ENCODE measurements at places on chromosomes 4 and X.

DNA sequence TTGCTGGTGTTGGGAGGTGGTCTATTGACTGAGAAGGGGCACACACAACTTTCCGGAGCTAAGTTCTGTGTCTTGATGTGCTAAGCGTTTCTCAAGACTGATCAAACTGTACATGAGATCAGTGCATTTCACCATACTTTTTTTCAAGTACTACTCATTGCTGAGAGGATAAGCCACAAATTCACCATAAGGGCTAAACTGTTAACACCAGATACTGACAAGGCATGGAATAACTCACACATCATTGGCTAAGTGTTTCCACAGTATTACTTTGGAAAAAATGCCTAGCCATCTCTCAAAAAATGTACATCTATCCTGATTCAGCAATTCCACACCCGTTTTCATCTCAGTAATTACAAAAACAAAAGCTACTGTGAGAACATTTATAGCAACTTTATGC lies 13.0 kb downstream of the RBMX start:
- DNase-seq, result no peak

GRCh38 chr4:151908734-151909497 lies 148.1 kb upstream of the GATB start:
- no peak for DNase-seq

DNA sequence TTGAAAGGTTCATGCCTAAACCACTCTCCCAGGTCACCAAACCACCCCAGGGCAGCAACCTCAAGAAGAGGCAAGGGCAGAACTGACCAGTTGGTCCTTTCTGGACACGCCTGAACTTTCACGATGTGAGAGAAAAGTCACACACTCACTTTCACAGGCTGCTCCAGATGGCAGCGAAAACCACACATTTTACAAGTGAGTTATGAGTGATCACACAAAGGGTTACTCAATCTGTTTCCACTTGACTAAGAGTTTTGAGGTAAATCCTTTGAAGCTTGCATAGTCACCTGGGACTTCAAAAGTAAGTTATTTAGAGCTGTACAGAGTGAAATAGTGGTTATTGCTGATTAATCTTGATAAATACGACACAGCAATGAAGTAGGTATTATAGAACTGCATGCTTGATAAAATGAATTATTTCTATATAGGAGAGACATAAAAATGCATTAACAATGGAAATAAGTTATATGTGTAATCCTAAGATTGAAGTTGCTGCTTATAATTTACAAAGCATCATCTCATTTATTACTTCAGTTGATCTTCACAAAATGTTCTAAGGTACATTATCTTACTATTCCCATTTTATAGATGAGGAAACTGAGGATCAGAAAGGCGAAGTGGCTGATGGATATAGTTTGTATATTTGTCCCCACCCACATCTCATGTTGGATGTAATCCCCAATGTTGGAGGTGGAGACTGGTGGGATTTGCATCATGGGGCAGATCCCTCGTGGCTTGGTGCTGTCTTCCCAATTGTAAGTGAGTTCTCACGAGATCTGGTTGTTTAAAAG lies 103.0 kb upstream of the KLF3 start:
- DNase-seq, result no peak

GRCh38 chr4:64889906-64890610 lies 480.8 kb upstream of the TECRL start:
- no peak for DNase-seq

GRCh38 chrX:19034025-19034424 lies 50.1 kb upstream of the PHKA2 start:
- no peak for DNase-seq

GRCh38 chrX:13937370-13938050 lies 92.2 kb downstream of the GEMIN8 start:
- DNase-seq, result no peak

DNA sequence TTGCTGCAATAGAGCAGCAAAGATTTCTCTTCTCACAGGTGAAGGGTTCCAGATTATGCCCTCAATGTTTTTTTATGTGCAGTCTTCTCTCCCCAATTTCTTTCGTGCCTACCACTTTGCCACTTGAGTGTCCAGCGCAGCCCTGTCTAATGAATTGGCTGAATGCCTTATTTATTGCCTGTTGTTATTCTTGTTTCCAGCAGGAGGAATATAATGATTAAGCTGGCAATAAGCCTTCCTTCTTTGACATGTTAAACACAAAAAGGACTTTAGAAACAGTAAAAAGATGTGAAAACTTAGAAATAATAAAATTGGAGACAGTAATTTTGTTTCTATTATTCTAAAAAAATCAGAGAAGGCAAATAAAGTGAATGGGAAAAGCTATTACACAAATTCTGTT lies 34.6 kb upstream of the FRAS1 start:
- no peak for DNase-seq

- no peak for DNase-seq
Measured at GRCh38 chr4:118273642-118274041, 79.2 kb downstream of the PRSS12 start.

- DNase-seq, result no peak
Measured at GRCh38 chrX:108235986-108236385, 144.4 kb downstream of the ATG4A start.

GRCh38 chr4:76892001-76892400 lies 5.9 kb downstream of the SOWAHB start:
- DNase-seq, result no peak

DNA sequence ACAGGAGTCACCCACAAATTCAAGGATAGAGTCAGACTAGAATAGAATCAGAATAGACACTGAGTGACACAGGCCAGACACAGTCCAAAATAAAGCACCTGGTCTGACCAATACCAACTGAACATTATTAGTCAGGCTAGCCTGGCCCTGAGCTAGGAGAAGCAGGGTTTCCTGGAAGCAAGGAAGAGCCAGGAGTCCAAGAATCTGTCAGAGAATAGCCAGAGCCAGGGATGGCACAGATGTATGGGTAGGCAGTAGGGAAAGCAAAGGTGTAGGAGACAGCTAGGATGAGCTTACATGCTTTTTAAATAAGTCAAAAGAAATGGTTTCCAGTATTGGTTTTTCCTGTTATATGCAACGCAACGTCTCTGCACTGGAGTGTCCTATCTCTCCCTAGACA lies 3.7 kb downstream of the BTC start:
- DNase-seq, result no peak

DNA sequence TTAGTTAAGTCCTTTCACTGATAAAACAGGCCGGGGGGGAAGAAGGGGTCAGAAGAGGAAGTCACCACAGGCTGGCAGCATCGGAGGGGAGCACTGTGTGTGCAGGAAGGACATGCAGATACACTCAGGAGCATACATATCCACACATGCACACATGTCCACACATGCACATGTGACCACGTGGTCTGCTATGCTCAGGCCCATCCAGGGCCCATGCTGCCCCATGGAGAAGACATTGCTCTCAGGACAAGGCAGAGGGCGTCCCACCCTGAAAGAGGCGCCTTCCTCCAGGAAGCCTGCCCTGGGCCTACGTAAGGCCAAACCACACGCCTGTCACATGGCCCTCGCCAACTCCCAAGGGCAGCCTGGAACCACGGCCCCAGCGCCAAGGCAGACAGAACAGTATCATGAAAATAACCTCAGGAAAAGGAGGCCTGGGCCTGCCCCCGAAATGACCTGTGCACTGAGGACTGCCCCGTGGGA lies 15.8 kb downstream of the WDR1 start:
- DNase-seq, result no peak

- no peak for DNase-seq
Measured at GRCh38 chr4:155975511-155975910, 21.8 kb upstream of the CTSO start.

DNA sequence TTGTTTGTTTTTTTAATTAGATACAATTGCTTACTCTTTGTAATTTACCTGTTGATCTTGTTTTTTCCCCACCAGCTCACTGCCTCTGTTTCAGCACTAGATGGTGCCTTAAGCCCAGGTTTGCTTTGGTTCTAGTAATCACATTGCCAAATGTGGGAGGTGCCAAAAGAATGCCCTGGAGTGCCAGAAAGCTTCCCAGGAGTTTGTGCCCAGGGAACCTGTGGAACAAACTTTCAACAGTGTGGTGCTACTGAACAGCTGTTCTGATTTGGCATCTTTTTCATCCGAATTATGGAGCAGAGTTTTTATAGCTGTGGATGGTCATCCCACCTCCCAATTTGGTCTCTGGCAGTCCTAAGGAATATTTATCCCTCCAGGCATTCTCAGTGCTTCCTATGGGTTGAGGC lies 1000.7 kb downstream of the STIM2 start:
- no peak for DNase-seq

DNA sequence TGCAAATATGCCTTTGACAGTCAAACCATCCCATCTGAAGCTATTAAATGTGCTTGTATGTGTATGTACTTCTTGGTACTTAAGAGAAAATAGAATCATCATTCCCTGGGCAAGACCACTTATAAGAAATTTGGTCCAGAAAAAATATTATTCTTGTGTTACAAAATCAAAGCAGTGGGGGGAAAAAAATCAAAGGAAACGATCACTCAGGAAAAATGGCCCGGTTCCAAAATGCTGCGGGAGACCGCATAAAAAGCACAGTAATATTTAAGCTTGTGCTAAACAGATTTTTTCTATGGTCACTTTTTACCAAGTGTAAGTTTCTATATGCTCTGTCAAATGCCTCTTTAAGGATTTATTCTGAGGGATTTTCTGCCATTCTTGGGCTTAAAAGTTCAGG lies 36.1 kb downstream of the RAI2 start:
- no peak for DNase-seq

DNA sequence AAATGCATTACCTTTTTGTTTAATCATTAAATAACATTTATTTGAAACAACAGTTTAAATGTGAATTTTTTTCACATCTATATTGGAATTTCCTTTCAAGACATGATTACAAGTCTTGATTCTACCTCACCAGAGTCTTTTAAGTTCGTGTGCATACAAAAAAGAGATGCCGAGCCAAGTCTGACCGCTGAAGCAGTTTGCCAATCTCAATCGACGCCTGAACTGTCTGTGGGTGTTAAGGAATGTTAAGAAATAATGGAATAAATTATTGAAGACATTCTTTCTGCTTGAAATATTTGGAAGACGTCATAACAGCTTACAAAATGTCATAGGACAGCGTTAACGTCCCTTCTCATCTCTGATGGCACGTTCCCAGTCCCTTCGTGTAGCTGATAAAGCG lies 27.9 kb upstream of the TNIP3 start:
- DNase-seq, result no peak

- DNase-seq, result no peak
Measured at GRCh38 chr4:69362351-69362750, 82.1 kb downstream of the UGT2B28 start.

DNA sequence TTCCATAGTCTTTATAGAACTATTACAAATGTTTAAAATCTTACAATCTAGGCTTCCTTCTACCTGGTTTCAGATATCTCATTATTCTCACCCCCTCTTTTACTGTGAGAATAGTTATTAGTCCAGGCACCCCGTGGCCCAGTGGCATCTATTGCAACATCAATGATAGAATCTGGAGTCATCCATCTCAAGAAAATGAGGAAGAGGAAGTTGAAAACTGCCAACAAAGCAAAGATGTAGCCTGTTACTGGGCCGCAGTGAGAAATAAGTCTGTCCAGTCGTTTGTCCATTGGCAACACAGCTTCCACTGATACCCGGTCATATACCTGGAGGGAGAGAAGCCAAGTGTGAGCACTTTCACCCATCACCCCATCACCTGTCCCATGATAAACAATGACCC lies 6.0 kb upstream of the ASB11 start:
- DNase-seq, result no peak

DNA sequence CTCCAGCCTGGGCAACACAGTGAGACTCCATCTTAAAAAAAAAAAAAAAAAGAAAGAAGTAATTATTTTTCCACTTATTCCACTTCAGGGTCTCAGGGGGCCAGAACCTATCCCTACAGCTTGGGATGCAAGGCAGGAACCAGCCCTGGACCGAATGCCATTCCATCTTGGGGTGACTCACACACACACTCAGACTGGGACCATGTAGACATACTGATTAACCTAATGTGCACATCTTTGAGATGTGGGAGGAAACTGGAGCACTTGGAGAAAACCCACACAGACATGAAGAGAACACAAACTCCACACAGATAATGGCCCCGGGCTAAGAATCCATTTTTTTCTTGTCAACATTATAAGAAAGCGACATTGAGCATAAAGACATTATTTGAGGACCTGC lies 132.5 kb downstream of the PTTG2 start:
- DNase-seq, result no peak

DNA sequence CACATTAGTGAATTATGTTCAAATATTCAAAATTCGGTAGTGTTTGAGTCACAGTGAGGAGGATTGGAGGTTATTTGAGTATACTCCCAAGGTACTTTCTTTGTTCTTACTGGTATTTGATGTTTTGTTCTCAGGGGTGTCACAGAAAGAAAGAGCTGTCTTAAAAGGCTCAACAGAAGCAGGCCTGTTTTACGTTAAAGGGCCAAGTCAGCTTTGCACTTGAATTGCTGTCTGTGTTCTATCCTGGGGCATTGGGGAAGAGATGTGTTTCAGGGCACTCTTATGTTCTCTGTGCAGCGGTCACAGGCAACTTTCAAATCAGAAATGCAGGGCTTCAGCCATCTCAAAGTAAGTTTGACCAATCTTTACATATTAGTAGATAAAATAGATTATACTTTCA lies 1113.1 kb upstream of the LCORL start:
- no peak for DNase-seq

DNA sequence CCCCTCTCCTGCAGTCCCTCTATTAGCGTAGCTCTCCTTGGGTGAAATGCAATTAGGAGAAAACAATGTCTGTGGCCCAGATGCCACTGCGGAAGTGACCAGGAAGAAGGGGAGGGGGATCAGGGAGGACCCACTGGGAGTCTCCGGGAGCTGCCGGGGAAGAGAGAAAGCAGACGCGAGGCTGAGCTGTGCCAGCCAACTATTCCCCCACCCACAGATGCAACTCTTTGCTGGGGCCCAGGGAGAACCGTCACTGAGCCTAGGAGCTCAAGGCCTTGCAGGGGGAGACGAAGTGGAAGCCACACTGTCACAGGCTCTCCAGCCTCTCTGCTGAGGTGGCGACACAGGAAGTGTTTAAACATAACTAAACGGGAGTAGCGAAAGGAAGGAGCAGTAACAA lies 149.2 kb downstream of the BCOR start:
- no peak for DNase-seq

DNA sequence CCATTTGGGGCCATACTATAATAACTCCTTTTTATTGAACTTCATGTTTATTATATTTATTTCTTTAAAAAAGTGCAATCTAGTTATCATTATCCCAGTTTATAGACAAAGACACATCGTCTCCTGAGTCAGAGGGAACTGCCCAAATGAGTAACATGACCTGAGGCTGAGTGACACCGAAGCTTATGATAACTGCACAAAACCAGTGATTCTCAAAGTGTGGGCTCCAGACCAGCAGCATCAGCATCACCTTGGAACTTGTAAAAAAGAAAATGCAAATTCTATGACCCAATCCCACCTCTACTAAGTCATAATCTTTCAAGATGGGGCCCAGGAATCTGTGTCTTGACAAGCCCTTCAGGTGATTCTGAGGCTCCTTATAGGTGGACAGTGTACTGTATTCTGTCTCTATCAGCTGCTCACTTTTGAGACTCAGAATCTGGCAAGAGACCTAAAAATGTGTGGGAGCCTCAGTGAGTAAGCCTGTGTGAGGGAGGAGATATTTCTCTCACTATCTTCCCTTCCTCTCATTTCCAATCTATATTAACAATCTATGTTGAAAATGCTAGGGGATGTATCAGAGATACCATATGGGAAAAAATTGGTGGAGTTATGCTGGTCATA lies 147.0 kb downstream of the PACRGL start:
- DNase-seq, result no peak
